ENCODE measurements at places on chromosomes 12 and 14. TPM values are rescaled to one million over a fixed set of nuclear protein-coding genes. Genes with fewer than 3 reads are reported as not detected.
A peak's percentile ranks its signal among the peaks of the same experiment; 100 is the strongest.

GRCh38 chr14:38716926-38717325 lies 386.1 kb downstream of the SEC23A start:
- peak; percentile 68 for DNase-seq

DNA sequence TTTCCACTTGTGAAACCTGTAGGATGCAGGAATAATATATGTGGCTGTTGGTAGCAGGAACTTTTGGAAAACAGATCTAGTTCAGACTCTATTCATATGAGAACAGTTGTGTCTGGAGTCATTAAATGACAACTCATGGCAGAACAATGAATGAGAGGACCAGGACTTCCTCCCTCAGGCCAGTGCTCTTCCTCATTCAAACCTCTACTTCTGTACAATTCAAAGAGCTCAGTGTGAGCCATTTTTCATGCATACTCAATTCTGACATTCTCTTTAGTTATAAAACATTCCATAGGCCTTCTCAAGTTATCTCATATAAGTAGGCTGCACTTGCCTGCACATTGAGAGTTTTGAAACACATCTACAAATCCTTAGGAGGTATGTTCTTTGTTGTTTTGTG lies 1526.6 kb upstream of the FLRT2 start:
- no peak for DNase-seq

DNA sequence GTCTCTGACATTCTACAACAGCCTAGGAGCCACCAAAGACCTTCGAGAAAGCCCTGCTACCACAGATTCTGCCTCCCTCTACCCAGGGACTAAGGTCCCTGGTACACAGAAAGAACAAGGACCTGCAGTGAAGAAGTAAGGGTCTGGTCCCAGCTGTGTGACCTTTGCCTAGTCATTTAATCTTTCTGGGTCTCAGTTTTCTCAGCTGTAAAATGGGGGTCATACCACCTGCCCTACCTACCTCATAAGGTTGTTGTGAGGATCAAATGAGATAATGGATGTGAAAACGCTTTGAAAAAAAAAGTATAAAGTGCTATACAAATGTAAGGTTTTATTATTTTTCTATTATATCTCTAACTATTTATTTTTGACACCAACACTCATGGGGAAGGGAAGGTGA lies 5.2 kb upstream of the PRKAG1 start:
- no peak for DNase-seq

The CLEC4A gene
- total RNA-seq, result not detected

DNA sequence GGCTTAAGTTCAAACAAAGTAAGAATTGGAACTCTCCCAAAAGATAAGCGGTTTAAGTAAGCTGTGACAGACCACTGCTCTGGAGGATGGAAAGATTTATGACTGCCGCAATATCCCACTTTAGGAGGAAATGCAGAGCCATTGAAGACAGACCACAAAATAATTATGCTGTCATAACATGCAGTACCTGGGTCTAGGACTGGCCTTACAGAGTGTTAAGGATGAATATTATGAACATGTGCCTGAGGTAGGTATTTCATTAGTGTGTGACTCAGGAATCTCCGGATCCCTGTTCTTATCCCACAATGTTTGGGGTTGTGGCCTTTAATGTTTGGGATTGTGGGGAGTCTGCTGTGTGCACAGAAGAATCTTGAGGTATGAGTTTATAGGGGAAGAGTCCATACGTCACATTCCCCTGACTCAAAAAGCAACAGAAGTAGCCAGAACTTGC lies 114.9 kb downstream of the SAMD4A start:
- DNase-seq, result no peak

The ARMH4 gene
- not detected for total RNA-seq

The PZP gene
- total RNA-seq, result not detected

DNA sequence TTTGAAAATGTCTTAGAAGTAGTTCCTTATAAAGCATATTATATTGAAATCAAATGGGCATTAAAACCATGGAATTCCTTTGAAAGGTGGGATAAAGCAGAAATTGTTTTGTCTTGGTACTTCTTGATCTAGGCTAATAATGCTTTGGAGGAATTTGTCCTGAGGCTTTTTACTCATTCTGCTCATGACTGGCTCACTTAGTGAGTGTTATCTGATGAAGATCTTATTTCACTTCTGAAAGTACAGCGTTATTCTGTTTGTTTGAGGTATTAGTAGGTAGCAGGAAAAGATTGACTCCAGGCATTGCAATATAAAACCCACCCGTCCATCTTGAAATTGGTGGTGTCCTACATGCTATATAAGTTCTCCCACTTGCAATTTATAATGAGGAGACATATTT lies 5.5 kb downstream of the C12orf71 start:
- DNase-seq, result no peak

- no peak for DNase-seq
These were observed 9.5 kb downstream of the CATSPERB start for GRCh38 chr14:91722386-91722785.

DNA sequence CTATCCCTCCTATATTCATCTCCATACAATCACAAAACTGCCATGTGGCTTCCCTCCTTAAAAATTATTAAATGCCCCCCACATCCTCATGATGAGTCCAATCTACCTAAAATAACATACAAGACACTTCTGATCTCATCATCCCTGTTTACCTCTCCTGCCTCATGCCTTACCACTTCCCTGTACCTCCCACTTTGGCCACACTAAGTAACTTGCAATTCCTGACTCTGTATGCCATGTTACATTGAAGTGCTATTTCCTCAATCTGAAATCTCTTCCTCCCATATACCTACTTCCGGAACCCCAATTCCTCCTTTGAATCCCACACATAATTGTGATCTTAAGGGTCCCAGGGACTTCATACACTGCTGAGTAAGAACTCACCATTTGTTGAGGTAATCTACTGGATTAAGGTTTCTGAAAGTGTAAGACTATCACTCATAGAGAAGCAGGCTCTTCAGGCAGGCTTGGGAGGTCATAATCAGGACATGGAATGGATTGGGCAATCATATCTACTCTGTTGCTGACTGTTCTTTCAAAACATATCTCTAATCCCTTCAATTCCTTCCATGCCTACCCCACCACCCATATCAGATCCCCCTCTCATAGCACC lies 117.6 kb upstream of the PLEKHG7 start:
- DNase-seq, result no peak

DNA sequence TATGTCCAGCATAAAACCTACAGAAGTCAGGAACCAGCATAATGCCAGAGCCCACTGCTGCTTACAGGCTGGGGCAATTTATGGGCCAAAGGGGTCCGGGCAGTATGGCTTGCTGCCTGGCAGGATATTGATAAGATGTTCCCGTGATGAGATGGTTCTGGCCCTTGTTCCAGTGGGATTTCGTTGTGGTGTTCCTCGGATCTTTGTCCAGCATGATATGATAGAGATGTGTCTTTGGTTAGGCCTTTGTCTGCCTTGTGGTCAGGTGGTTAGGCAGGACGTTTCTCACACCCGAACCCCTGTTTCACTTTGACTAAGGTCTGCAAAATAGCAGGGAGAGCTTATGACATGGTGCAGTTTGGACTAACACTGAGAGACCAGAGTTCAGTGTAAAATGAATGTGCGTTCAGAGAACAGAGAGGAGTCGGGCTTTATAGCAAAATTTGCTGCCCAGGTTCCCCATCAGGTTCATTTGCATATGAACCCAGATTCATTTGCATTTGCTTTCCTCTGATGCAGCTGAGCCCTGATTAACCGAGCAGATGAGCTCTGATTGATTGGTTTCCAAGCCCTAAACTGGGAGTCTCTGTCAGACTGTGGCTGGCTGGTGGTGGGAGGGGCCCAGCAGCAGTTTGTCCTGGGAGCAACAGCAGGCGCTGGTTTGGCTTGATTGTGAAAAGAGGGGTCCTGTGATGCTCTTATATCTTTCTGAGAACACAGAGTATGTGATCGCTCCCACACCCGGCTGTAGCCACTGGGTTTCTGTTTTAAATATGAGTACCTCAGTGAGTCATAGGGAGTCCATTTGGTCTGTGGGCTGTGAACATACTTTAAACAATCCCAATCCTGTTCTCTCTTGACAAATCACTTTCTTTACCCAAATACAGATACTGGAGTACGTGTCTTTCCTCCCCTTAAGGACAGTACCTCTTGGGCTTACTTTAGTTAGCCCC lies 156.3 kb upstream of the PZP start:
- no peak for DNase-seq

The CREBL2 gene
- total RNA-seq, result 31.4 TPM

The E2F7 gene
- total RNA-seq, result not detected

DNA sequence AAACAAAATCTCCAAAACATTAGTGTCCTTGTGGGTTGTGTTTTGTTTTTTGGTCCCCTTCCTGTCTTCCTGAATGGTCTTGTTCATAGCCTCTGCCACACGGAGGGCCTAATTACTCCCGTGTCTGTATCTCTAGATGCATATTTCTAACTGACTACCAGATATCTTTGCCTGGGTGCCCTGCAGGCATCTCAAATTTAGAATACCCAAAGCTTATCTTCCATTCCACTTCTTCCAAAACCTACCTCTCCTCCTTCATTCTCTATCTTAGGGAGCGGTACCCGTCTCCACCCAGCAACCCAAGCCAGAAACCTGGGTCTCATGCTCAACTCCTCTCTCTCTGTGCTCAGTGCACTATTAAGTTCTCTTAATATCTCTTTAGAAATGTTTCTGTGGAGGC lies 10.9 kb upstream of the METAP2 start:
- no peak for DNase-seq

- DNase-seq, result peak; percentile 82
These were observed 9.4 kb downstream of the LHX5 start for GRCh38 chr12:113462117-113462774.

The CISTR gene
- total RNA-seq, result not detected

GRCh38 chr12:6235499-6235898 lies 35.3 kb downstream of the CD9 start:
- peak; percentile 75 for DNase-seq

The MEG3 gene
- 537 TPM for total RNA-seq

DNA sequence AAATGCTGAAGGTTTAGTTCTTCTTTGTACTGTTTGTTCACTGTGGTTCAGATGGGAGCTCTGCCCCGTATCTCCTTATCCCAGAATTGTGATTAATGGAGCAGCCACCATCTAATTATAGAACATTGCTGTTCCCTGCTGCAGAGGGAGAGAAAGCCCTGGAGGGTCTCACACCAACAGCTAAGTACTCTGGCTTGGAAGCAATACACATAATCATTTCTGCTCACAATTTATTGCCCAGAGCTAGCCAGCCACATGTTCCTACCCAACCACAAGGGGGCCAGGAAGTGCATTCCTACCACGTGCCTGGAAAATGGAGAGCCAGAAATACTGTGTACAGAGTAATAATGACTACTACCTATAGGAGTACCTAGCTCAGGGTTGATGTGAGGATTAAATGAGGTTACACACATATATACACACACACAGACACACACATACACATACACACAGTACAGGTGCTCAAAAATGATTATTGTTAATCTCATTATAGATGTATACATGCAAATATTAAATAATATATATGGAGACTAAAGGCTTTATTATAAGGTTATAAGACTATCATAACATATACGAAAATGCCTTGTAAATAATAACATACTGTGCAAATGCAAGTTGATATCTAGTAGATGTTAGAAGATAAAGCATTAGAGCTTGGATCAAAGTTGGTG lies 22.3 kb downstream of the MSRB3 start:
- no peak for DNase-seq

GRCh38 chr14:31902945-31903646 lies 174.0 kb upstream of the ARHGAP5 start:
- peak; percentile 27 for DNase-seq

- no peak for DNase-seq
These were observed 436.3 kb downstream of the VRK1 start for GRCh38 chr14:97233319-97233985.

- DNase-seq, result no peak
These were observed 265.6 kb upstream of the GARIN6 start for GRCh38 chr12:99381992-99382391.

DNA sequence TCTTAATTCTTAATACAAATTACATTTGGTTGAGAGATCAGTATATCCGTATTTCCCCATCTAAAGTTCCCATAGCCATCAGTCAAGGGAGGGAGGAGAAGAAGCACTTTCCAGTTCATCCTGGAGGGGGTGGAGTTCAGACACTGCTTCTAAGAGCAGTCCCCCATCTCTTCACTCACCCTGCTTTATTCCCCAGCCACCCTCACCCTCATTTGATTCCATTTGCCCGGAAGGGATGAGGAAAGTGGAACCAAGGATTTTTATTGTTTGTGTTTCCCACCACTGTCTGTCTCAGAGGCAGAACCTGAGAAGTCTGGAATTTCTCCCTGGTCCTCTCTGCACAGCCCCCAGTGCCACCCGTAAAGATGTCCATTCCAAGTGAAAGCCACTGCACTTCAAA lies 134.2 kb upstream of the HIF1A start:
- no peak for DNase-seq

The BDKRB1 gene
- not detected for total RNA-seq

DNA sequence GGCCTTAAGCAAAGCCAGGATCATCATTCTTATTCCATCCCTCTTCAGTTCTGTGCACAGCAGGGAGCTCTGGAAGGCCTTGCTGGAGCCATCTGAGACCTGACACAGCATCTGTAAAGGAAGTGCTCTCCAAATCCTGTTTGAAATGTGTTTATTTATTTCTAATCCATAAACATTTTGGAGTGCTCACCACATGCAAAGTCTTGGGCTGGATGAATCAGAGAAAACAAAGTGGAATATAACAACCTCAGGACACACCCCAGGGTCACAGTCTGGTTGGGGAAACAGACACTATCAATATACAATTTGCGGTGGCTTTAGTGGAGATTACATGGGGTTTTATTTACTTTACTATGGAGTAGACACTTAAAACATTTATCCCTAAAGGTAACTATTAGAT lies 54.3 kb downstream of the BMP4 start:
- DNase-seq, result no peak

DNA sequence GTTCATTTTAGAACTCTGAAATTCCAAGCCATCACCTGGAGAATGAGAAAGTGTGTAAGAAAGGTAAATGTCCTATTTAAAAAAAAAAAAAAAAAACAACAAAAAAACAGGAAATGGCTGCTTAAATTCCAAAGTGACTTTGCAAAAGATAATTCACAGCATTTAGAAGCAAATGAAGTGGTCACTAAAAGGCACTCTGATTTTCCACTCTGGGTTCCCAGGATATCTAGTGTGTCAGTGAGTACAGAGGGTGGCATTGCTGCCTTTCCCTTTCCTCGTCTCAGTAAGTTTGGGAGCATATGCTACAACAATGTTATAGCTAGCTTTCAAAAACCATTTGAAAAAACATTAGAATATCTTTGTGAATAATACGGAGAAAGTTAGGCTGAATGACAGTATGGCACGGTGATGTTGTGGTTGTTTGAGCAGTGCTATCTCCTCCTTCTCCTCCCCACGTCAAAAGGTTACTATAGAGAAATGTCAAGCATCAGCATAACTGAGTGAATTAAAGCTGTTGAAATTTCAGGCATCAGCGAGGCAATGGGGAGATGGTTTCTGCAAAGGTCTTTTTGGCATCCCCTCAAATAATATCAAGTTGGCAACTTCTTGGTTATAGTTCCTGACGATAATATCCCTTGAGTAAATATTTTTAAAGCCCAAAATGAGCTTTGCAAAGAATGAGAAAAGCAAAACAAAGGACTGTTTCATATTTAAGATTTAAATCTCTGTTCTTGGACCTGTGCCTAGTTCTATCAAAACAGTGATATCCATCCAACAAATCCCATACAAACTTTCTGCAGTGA lies 164.5 kb upstream of the E2F7 start:
- no peak for DNase-seq
